Gastroesophageal sphincter (tissue), 4 donors: ENCODE measurements at places on chromosomes 6 and 20.
A peak's percentile ranks its signal among the peaks of the same experiment; 100 is the strongest.

GRCh38 chr6:75952128-75952527, 120.3 kb downstream of the IMPG1 start:
- no peak for ATAC-seq

- no peak for ATAC-seq
Observed at GRCh38 chr6:22133357-22133756, 163.5 kb downstream of the PRL start.

DNA sequence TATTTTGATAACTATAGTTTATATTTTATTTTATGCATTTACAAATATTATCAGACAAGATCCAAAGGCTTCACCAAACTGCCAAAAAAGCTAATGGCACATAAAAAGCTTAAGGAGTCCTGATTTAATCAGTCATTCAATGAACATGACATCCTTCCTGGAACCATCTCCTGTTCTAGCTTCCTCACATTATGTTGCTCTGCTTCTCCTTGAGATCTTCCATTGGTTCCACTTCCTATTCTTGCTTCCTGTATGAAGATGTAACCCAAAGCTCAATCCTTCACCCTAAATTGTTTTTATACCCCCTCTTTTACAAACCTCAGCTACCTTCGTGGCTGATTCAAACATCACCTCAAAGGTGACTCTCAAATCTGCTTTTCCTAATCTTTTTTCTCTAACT, 4.5 kb upstream of the BRD2 start:
- ATAC-seq, result no peak

- ATAC-seq, result no peak
Observed at GRCh38 chr20:49612127-49612738, 44.3 kb upstream of the PTGIS start.

DNA sequence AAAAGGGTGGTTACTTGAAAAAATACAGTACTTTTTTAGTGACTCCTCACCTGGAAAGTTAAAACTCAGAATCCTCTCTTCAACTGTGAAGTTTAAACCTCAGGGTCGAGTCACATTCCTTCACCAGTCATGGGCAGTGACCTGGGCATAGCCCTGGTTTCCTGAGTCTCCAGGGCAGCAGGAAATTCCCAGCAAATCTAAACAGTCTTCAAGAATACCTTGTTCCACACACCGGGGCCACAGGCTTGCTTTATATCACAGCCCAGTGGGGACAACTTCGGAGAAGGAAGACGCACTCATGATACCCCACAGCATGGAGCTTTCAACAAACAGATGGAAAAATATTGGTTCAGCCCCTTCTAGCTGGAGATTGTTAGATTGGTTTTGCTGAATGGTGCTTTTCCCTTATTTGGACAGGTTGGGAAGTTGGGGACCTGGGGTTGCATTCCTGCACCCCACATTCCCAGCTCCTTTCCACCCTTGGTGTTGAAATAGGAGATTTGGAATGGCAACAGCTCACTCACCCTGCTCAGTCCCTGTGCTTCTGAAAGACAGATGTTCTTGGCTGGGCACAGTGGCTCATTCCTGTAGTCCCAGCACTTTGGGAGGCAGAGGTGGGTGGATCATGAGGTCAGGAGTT, 113.0 kb upstream of the TMEM170B start:
- ATAC-seq, result no peak

GRCh38 chr20:10249822-10250221, 31.2 kb downstream of the SNAP25 start:
- ATAC-seq, result no peak

DNA sequence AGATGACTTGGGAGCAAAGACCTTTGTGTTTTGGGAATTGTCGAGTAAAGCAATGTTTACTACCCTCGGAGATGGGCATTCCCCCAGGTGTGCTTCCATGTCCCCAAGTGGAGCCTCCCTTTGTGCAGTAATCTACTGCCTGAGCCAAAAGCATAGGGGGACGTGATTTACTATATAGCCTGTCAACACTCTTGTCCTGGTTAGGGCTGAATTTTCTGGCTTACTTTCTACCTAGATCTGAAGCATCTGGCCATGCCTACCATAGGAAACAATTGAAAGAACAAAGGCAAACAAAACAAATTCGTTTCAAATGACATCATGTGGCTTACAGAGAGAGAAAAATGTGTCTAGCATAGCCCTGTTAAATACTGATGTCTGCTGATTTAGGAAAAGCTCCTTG, 350.6 kb downstream of the SAMD5 start:
- ATAC-seq, result no peak

DNA sequence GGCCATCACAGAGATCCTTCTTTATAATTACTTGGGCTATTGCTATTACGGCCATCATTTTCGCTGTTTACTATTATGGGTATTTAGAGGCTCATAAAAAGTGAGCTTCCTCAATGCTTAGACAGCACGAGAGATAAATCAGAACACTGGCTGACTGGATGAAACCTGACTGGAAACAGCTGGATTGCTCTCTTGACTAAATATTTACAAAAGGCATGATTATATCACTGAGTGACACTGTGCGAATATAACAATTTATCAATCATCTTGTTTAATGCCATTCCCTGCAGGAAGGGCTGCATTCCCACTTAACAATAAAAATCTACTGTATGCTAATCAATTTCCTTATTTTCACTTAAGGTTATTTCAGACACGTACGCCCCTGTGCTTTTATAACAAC, 260.1 kb upstream of the ARID1B start:
- ATAC-seq, result no peak

DNA sequence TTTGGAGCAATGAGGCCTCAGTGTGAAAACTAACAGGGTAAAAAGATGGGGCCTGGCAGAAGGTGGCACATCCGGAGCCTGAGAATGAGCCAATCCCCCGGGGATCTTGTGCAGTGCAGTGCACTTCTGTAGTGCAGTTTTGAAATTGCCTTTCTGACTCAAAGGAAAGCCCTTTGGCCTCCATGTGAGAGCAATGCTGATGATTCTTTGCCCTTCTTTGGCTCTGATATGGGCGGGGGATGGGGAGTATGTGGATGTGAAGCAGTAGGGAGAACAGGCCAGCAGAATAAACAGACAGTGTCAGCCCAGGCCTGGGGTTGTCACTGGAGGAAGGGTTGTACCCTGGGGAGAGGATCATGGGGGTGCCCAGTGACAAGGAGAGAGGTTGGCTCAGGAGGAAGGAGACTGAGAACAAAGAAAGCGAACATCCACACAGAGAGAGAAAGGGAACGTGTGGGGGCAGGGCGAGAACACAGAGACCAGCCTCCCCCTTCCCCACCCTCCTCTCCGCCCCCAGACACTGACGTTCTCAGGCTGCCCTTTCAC, 351.2 kb downstream of the CDC5L start:
- peak; percentile 35 for ATAC-seq

DNA sequence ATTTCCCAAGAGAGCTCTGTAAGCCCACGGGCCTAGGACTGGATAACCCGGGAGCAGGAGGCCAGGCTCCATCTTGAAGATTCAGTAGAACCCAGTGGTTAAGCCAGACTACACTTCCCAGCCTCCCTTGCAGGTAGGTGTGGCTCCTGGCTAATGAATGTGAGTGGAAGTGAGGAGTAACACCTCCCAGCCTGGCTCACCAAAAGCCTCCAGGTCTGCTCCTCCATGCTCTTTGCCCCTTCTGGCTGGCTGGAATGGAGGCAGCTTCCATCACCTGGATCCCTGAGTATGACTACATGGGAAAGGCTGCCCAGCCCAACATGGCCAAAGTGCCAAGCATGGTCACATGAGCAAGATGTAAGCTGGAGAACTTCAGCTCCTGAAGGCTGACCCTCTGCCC, 9.7 kb downstream of the LRRN4 start:
- ATAC-seq, result no peak

DNA sequence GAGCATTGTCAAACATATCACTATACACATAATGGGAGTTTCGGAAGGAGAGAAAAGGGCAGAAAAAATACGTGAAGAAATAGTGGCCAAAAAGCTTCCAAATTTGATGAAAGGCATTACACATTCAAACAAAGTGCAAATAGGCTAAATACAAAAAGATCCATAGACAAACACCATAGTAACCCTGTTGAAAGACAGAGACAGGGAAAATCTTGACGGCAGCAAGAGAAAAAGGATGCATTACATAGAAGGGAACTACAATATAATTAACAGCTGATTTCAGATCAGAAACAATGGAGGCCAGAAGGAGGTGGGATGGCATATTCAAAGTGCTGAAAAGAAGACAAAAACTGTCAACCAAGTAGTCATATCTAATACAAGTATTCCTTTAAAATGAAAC, 170.8 kb downstream of the MRPL14 start:
- no peak for ATAC-seq

DNA sequence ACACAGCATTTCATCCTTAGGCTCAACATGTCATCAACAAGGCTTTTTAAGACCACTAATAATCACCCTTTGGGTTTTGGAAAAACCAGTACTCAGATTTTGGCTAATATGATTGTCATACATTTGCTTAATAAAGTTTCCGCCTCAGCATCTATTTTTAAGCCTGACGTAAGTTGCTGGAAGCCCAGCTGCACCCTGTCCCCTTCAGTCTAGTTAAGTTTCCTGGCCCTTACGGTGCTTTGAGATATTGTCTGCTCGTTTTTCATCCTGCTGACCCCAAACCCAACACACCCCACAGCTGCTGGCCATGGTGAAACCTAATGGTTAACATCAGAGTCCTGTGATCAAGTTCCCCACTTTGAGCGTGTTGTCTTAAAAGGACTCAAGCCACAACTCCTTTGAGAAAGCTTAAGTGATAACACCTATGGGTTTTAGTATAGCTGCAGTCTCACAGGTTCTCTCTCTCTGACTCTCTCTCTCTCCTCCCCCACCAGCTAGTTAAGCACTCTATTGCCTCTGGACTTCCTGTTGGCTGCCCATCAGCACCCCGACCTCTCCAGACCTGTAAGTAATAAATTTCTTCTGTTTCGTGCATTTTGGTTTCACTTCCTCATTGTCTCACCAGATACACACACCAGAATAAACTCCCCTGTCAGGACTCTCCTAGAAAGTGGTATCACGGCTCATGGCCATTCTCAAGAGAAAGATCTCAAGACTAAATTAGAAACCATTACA, 802.0 kb downstream of the C6orf118 start:
- ATAC-seq, result no peak

DNA sequence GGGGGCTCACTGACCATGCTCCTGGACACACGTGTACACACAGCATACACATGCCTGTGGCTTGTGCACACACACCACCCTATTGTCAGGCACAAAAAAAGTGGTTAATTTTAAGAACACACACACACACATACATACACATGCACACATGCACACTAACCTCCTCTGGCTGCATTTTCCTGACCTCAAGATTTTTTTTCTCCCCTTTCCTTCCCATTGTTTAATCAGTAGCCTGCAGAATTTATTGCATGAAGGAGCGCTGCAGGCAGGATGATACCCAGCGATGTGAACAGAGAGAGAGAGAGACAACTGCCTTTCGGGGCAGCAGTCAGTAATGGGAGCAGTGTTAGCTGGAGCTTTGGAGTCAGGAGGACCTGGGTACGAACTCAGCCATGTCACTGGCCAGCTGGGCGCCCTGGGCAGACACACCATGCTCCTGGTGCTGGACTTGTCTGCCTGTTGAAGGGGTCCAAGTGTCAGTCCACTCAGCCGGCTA, 990 bp upstream of the TRAF3IP2 start:
- no peak for ATAC-seq

DNA sequence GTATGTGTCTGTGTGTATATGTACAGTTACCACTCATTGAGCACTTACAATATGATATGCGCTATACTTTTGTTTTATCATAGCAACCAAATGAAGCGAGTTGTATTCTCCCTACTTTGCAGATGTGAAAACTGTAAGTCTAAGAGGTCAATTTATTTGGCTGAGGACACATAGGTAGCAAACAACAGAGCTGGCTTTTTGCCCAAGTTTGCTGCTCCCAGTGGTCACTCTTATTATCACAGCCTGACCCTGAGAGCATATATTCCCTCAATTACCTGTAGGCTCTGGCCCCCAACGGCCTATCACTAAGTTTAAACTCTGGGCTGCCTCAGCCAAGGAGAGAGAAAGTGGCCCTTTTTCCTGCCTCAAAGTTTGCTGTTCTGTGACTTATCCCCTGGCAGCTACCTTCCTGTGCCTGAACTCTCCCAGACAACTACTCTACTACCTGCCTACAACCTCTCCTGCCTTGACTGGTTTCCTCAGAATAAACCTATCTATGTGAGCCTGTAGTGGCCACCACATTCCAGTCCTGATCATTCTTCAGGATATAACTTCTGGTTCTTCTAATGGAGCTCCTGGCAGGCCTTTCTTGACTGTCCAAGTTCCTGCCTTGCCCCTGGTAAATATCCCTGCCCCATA, 221.8 kb downstream of the FRK start:
- no peak for ATAC-seq

DNA sequence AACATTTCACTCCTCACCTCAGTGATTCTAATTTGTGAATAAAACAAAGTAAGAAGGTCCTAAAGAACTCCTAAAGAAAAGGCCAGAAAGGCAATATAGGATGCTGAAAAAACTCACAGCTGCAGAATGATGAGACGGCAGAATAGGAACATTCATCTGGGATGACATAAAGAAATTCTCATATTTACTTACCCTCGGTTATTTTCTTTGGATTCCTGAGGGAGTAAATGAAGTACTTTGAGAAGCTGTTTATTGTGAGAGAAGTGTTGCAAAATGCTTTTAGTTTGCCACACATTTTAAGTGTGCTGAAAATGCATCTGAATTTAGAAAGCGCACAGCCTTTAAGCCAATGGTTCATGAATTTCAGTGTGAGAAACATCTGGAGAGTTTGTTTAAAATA, 35.7 kb upstream of the RBL1 start:
- no peak for ATAC-seq

DNA sequence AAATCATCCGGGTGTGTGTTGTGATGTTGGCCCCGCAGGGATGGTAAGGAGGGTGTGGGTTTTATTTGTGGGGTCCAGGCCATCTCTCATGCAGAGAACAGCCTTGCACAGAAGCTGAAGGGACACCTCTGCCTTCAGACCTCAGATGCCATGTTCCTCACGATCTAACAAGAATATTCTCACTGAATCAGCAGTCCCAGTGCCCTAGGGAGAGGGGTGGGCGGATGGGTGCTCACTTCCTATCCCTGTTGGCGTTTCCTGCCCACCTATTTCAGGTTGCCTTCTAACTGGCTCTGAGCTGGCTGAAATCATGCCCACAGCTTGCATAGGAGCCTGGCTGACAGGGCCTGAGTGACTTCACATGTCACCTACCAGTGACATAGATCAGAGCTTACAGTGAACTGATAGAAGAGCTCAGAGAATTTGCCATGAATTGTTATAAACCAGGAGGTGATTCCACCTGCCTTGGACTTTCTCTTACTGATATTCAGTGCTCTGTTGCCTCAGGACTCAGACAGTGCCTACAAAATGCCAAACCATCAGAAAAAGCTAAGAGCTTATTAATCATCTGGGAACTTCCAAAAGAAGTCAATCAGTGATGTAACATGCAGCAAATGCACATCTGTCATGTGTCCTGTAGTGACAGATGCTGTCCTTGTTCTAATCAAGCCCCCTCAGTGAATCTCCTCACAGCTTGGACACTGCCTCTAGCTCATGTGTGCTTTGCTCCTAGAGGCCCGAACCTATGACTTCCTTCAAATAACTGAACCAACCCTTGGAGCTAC, 285.8 kb upstream of the PRND start:
- no peak for ATAC-seq

GRCh38 chr6:52985228-52985627, 9.9 kb downstream of the GSTA4 start:
- ATAC-seq, result no peak
